ENCODE measurements at places on chromosomes 13 and 19.
A peak's percentile ranks its signal among the peaks of the same experiment; 100 is the strongest.

DNA sequence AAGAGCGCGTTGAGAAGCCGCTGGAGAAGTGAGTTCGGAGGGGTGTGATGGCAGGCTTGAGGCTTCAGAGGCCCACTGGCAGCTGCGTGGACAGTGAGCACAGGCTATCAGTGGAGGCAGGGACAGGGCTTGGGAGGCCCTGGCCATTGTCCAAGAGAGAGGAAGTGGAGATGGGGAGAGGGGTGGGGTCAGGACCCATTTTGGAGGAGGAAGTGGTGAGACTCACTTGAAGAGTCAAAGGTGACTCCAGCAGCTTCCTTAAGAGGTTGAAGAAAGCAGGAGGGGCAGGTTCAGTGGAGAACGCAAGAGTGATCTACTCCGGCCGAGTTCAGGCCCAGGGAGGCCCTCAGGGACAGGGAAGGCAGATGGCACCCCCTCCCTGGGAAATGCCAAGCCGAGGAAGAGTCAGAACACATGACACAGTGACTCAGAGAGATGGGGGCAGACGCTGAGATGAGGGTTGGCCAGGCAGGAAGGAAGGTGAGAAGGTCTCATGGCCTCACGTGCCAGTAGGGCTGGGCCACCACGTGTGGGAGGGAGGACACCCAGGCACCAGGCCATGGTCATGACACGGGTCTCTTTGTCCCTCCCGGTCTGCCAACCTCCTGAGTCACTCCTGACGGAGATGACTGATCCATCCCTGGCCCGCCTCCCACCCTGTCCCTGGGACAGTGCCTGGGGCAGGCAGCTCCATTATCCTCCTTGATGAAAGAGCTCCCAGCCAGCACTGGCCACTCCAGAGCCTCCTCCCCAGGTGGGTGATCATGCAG is 10.1 kb upstream of the CD22 start:
- peak; percentile 50 for DNase-seq

DNA sequence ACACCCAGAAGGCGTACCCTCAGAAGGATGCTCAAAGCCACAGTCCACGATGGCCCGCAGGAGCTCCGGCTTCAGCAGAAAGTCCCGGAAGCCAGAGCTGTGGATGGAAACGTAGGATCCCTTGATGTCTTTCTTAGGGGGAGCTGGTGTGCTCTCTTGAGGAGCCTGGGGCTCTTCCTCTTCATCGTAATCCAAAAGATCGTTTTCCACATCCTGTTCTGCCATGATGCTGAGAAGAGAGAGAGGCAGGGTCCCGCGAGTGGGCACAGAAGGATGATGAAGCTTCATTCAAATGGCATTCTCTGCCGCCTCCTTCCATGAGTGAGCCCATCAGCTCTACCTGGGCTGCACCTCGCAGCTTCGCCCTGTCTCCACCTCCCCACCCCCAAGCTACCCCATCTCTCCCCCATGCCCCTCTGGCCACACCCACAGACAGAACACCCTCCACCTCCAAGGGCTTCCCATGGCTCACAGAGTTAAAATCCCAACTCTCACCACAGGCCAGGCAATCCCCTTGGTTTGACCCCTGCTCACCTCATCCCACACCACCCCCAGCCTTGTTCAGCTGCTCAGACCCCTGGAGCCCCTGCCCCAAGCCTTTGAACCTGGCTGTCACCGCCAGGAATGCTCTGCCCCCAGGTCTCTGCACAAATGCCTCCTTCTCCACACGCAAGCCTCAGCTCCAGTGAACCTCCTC is 6.0 kb downstream of the DDX39A start:
- DNase-seq: no peak

DNA sequence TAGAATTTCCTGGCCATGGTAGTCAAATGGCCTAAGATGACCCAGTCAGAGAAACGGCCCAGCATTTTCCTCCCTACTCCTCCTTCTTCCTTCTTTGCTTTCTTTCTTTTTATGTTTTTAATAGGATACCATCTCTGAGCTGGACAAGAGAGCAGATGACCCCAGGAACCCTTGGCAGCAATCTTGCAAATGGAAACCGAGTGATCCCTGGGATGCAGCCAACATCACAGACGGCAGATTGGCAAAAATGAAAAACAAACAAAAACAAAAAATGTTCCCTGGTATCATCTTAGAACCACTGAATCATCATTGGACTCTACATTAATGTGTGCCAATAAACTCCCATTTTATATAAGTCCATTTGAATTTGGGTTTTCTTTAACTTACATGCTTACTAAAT is 424.4 kb downstream of the FGF14 start:
- DNase-seq: no peak

- no peak for DNase-seq
Observed at GRCh38 chr13:29908416-29909080, 58.1 kb upstream of the UBL3 start.

GRCh38 chr19:46040952-46041500 is at the start of gene IGFL4:
Gene IGFL4, minus strand, starts transcription at chr19:46041002. Its CDS starts 40 bp downstream, at chr19:46040962.
- DNase-seq: no peak

- peak; percentile 69 for DNase-seq
Observed at GRCh38 chr13:64553411-64554129, 2676.6 kb downstream of the PCDH9 start.

- no peak for DNase-seq
Observed at GRCh38 chr19:55494172-55494761, 6.0 kb downstream of the SSC5D start.

GRCh38 chr13:35850569-35850968 is 280.6 kb downstream of the DCLK1 start:
- DNase-seq: no peak

- DNase-seq: no peak
Observed at GRCh38 chr19:4449639-4450028, 8.0 kb downstream of the UBXN6 start.

GRCh38 chr13:106318941-106319411 is 216.5 kb downstream of the EFNB2 start:
- peak; percentile 1 for DNase-seq

GRCh38 chr13:74361274-74361673 is 227.1 kb upstream of the KLF12 start:
- DNase-seq: no peak

DNA sequence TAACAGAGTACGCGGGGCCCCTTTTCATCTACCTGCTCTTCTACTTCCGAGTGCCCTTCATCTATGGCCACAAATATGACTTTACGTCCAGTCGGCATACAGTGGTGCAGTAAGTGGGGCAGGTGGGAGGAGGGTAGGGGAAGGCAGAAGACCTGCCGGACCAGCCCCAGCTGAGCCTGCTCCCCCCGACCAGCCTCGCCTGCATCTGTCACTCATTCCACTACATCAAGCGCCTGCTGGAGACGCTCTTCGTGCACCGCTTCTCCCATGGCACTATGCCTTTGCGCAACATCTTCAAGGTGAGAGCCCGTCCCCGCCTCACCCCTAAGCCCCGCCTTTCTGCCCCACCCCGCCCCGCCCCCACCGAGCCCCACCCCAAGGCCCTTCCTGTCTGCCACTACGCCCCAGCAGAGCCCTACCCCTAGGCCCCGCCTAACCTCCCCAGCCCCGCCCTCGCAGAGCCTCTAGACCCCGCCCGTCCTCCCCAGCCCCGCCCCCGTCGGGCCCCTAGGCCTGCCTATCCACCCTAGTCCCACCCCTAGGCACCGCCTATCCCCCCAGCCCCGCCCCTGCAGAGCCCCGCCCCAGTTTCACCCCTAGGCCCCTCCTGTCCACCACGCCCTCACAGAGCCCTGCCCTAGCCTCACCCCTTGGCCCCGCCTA is 7.7 kb downstream of the NDUFB7 start:
- no peak for DNase-seq

DNA sequence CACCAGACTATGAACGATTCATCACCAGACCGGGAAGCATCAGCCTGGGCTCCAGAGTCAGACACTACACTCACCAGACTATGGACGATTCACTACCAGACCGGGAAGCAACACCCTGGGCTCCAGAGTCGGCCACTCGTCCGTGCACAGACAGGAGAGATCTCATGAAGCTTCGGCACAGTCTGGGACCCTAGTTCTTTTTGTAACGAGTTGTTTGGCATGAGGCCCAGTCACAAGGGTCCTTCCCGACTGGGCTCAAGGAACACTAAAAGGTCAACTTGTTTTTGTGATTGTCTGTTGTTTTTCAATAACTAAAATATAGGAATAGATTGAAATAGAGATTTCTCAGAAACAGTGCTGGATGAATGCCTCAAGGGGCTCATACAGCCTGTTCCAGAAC is 1141.6 kb upstream of the MIR17HG start:
- DNase-seq: no peak

GRCh38 chr13:92451060-92451459 is 775.5 kb upstream of the GPC6 start:
- DNase-seq: no peak

GRCh38 chr13:71712988-71713653 is 153.9 kb downstream of the DACH1 start:
- DNase-seq: no peak

Measured in MV-4-11 (cell line).